Type B pancreatic cell (in vitro differentiated cells): ENCODE measurements at places on chromosomes 7 and 10. TPM values are rescaled to one million over a fixed set of nuclear protein-coding genes. Genes with fewer than 3 reads are reported as not detected.

DNA sequence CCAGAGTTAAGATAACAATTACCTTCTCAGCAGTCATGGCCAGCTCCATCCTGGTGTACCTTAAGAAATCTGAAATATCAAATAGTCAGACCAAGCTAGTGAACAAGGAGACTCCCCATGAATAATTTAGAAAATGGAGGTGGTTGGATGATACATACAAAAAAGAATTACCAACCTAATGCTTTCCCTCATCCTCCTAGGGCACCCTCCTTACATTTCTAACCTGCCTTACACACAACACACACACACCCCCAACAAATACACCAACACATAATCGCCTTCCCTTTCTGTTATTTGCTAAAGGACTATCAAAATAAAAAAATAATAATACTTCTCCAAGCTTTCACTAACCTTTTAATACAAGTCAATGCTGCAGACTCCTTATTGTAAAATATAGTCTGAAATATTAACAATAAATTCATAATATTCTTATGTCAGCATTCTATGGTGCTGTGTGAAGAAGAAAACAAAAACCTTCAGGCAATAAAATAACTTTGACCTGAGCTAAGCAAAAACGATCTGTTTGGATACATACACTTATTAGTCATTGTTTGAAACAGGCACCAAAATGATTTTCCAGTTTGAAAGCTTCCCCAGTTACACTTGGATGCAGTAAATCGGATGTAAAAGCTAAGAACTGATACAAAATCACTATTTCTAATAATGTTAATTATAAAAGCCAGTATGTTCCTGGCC lies 3.4 kb downstream of the TWIST1 start:
- H3K27me3 ChIP-seq: peaks cover 78% of the 10 kb centered on the region
- H3K36me3 ChIP-seq: peaks cover 17% of the 10 kb centered on the region
- DNase-seq: no peak
- H3K4me3 ChIP-seq: peak overlapping the region; percentile 82
- H3K4me1 ChIP-seq: peaks cover 29% of the 10 kb centered on the region
- peak overlapping the region; percentile 49 for H3K27ac ChIP-seq

DNA sequence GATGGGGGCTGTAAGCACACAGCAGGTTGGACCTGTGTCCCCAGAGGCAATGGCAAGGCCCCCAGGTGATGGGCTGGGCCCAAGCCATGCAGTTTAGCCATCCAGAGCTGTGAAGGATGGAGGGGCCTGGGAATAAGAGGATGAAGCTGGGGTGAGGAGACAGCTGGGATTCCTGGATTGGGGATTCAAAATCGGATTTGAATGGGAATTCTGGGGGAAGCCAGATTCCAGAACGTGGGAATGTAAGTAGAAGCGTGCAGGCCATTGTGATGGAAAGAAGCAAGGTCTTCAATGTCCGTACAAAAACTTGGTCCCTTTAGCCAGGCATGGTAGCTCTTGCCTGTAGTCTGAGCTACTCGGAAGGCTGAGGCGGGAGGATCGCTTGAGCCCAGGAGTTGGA lies 9.8 kb downstream of the SH2B2 start:
- H3K4me3 ChIP-seq: no peak overlapping the region
- H3K4me1 ChIP-seq: peaks cover 18% of the 10 kb centered on the region
- DNase-seq: no peak
- no peaks in the 10 kb centered on the region for H3K27me3 ChIP-seq

- no peak overlapping the region for H3K27ac ChIP-seq
- H3K4me3 ChIP-seq: no peak overlapping the region
- DNase-seq: no peak
- no peaks in the 10 kb centered on the region for H3K36me3 ChIP-seq
- H3K27me3 ChIP-seq: peaks cover 9% of the 10 kb centered on the region
Observed at GRCh38 chr10:75355706-75356105, 45.9 kb downstream of the ZNF503 start.

GRCh38 chr10:123042708-123043408 lies 34.1 kb downstream of the ACADSB start:
- no peaks in the 10 kb centered on the region for H3K27me3 ChIP-seq
- no peak overlapping the region for H3K27ac ChIP-seq
- no peak overlapping the region for H3K4me3 ChIP-seq

The VWDE gene
- total RNA-seq: 1.0 and 2.1 TPM in 2 replicates
